ENCODE measurements at places on chromosomes 2 and 18. TPM values are rescaled to one million over a fixed set of nuclear protein-coding genes. Genes with fewer than 3 reads are reported as not detected.

DPP4 gene
- total RNA-seq, result 48.4 TPM

NT5DC4 gene
- total RNA-seq, result not detected

RGPD3 gene
- under 0.01 TPM for total RNA-seq

IL36A gene
- total RNA-seq, result not detected

LGALSL gene
- total RNA-seq, result 1.7 TPM

IL36RN gene
- total RNA-seq, result not detected

POMC gene
- total RNA-seq, result not detected

TMEM17 gene
- 1.9 TPM for total RNA-seq

TUBA3D gene
- total RNA-seq, result not detected
